ENCODE measurements at places on chromosomes 2 and 18. TPM values are rescaled to one million over a fixed set of nuclear protein-coding genes. Genes with fewer than 3 reads are reported as not detected.
A peak's percentile ranks its signal among the peaks of the same experiment; 100 is the strongest.

PLA2R1 gene
- total RNA-seq = not detected

- no peaks in the 10 kb centered on the region for H3K4me1 ChIP-seq
- no peaks in the 10 kb centered on the region for H3K36me3 ChIP-seq
- DNase-seq = no peak
- no peak overlapping the region for H3K4me3 ChIP-seq
- H3K27ac ChIP-seq = no peak overlapping the region
Measured at GRCh38 chr2:181784556-181784955, 104.2 kb upstream of the NEUROD1 start.

C2orf74 gene
- total RNA-seq = 21.3 TPM

DNA sequence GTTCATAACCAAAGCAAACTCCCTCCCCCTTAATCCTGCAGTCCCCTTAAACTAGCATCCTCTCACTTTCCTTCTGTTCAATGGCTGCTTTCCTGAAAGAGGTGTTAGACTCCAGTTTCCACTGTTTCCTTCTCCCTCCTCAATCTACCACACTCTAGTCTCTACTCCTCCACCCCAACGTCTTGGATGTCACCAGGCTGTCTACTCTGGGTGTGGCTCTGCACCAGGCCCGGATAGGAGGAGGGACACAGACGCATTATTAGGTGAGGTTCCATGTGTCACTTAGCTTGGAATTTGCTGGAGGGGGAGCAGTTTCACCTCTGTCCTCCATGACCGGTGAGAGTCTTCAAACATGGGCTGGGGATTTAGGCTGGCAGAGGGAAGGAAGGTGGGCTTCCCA is 61.3 kb downstream of the MTHFD2 start:
- no peak overlapping the region for H3K27ac ChIP-seq
- no peaks in the 10 kb centered on the region for H3K27me3 ChIP-seq
- H3K4me3 ChIP-seq = no peak overlapping the region
- no peak for DNase-seq
- H3K4me1 ChIP-seq = no peaks in the 10 kb centered on the region
- H3K36me3 ChIP-seq = peaks cover 21% of the 10 kb centered on the region

PXDN gene
- total RNA-seq = 1.1 TPM

GRCh38 chr18:7872569-7872968 is 305.5 kb downstream of the PTPRM start:
- H3K27me3 ChIP-seq = no peaks in the 10 kb centered on the region
- no peaks in the 10 kb centered on the region for H3K36me3 ChIP-seq
- no peaks in the 10 kb centered on the region for H3K4me1 ChIP-seq
- no peak for DNase-seq
- H3K4me3 ChIP-seq = no peak overlapping the region

- no peaks in the 10 kb centered on the region for H3K4me1 ChIP-seq
- no peak for DNase-seq
Measured at GRCh38 chr2:76599732-76600368, 889.1 kb upstream of the GCFC2 start.

DNA sequence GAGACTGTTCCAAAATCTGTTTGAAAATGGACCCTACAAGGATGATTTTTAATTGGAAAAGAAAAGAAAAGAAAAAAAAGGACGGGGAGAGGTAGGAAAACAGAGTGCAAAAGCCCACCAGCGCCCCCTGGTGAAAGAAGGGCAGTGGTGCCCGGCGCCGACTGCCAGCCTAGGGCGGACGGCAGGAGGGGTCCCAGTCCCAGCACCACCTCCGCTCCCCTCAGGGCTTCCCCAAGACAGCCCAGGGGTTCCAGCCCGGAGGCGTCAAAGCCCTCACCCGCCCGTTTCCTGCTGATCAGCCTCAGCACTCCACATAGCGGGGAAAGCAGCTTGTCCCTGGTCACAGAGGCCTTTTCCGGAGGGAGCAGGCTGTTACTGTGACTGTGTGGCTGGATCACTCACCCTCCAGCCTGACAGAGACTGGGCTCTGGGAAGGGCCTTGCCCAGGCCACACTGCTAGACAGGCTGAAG is 213.9 kb downstream of the TFCP2L1 start:
- H3K4me3 ChIP-seq = no peak overlapping the region
- H3K27ac ChIP-seq = no peak overlapping the region
- H3K27me3 ChIP-seq = peaks cover 9% of the 10 kb centered on the region
- no peak for DNase-seq
- no peaks in the 10 kb centered on the region for H3K36me3 ChIP-seq

- no peaks in the 10 kb centered on the region for H3K27me3 ChIP-seq
- peaks cover 9% of the 10 kb centered on the region for H3K36me3 ChIP-seq
- no peak within 1 kb of the TSS for H3K4me3 ChIP-seq
- peak within 1 kb of the TSS; percentile 45 for H3K27ac ChIP-seq
Measured at GRCh38 chr2:231124838-231125568, at the start of gene HTR2B. Gene HTR2B, minus strand, starts transcription at chr2:231125042. Its CDS starts 1,278 bp downstream, at chr2:231123764.

GRCh38 chr2:86062043-86062442 is 43.6 kb downstream of the POLR1A start:
- no peaks in the 10 kb centered on the region for H3K27me3 ChIP-seq
- no peak overlapping the region for H3K27ac ChIP-seq
- no peak for DNase-seq
- H3K36me3 ChIP-seq = peaks cover 81% of the 10 kb centered on the region

DNA sequence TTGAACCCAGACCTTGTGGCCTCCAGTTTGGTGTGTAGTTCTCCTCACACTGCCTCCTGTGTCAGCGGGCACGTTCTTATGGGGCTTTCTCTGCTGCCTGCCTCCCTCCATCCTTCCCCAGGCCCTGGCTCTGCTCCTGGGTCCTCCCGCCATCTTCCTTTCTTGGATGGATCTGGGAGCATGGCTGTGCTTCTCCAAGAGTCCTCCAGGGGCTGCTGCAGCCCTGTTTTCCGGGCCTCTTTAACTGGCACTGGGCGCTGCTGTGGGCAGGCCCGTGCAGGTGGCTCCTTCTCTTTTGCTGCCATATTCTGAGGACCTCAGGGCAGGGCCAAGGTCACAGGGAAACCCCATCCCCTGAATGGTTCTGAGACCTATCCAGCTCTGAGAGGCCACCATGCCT is 17.8 kb downstream of the THNSL2 start:
- DNase-seq = no peak
- H3K27me3 ChIP-seq = peaks cover 22% of the 10 kb centered on the region

MAL gene
- total RNA-seq = 116 TPM

DPY30 gene
- 46.7 TPM for total RNA-seq

AQP12B gene
- total RNA-seq = not detected

DNA sequence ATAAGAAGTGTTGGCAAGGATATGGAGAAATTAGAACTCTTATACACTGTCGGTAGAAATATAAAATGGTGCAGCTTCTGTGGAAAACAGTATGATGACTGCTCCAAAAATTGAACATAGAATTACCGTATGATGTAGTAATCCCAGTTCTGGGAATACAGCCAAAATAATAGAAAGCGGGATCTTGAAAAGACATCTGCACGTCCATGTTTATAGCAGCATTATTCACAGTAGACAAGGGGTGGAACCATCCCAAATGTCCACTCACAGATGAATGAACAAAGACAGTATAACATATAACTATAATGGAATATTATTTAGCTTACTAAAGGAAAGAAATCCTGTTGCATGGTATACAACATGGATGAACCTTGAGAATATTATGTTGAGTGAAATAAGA is 257.7 kb downstream of the TDRD15 start:
- H3K4me1 ChIP-seq = no peaks in the 10 kb centered on the region
- DNase-seq = no peak
- H3K27me3 ChIP-seq = peaks cover 3% of the 10 kb centered on the region
- H3K36me3 ChIP-seq = no peaks in the 10 kb centered on the region
- no peak overlapping the region for H3K27ac ChIP-seq
- no peak overlapping the region for H3K4me3 ChIP-seq

- peaks cover 11% of the 10 kb centered on the region for H3K36me3 ChIP-seq
- H3K4me3 ChIP-seq = no peak overlapping the region
- H3K27ac ChIP-seq = no peak overlapping the region
- no peak for DNase-seq
- H3K4me1 ChIP-seq = peaks cover 18% of the 10 kb centered on the region
Measured at GRCh38 chr2:197908990-197909776, 104.8 kb downstream of the PLCL1 start.

SP140 gene
- total RNA-seq = 27.5 TPM

ABCG5 gene
- not detected for total RNA-seq

DNA sequence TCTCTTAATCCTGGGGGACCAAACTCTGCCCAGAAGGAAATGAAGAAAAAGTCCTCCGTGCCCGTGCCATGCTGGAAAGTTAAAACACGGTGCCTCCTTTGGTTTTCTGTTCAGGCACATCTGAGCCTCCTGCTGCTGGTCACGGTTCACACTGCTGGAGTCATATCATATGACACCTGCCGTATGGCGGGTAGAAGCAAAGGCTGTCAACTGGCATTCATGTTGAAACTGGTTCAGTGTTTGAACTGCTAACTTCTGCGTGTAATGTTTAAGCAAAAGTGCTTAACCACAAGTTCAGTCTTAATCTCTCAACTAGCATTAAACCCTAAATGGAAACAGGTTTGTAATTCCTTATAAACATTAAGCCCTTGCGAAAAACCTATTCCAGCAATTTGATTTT is 3.1 kb downstream of the STK39 start:
- peak overlapping the region; percentile 74 for H3K4me3 ChIP-seq
- peaks cover 21% of the 10 kb centered on the region for H3K4me1 ChIP-seq
- peak; percentile 44 for DNase-seq
- no peaks in the 10 kb centered on the region for H3K27me3 ChIP-seq

GRCh38 chr2:225011585-225011984 is 30.7 kb downstream of the DOCK10 start:
- H3K27me3 ChIP-seq = no peaks in the 10 kb centered on the region
- H3K4me3 ChIP-seq = no peak overlapping the region
- no peak for DNase-seq
- no peak overlapping the region for H3K27ac ChIP-seq
- H3K4me1 ChIP-seq = peaks cover 90% of the 10 kb centered on the region
- H3K36me3 ChIP-seq = no peaks in the 10 kb centered on the region

DNA sequence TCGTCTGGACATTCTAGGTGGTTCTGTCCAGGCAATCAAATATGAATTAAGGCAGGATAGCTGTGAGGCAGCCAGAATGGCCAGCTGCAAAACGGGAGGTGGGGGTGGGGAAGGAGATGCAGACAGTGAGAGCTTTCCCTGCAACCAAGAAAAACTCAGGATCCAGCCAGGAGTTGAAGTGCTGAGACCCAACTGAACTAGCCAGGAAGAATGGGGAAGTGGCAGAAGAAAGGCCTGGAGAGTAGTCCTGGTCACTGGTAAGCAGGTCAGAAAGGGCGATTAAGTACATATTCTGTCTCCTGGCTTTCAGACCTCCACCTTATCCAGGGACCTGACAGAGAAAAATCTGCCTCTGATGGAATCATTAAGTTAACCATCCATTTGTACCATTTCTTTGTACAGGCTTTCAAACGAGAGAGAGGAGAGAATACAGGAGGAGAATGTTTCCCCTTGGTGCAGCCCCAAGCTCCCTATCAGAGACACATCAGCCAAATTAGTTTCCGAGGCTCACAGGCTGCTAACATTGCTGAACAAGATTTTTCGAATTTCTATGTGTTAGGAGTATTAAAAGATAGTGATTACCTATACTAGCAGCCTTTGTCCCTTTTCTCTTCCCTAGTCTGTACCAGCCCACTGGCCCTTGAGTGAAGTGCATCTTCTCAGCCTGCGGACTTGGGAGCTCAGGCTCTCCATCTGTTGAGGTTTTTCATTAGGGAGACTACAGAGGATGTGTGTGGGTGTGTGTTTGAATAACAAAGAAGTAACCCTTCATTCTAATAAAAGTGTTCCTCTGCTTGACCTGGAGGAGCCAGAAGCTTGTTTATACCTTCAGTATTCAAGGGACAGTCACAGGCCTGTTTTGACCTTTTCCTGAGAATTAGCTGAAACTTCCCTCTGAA is 12.5 kb upstream of the HOXD1 start:
- peaks cover 6% of the 10 kb centered on the region for H3K4me1 ChIP-seq
- no peak overlapping the region for H3K27ac ChIP-seq
- H3K27me3 ChIP-seq = peaks cover 77% of the 10 kb centered on the region
- H3K4me3 ChIP-seq = no peak overlapping the region

- H3K27ac ChIP-seq = no peak overlapping the region
- no peak for DNase-seq
- no peak overlapping the region for H3K4me3 ChIP-seq
- no peaks in the 10 kb centered on the region for H3K4me1 ChIP-seq
- H3K36me3 ChIP-seq = no peaks in the 10 kb centered on the region
- no peaks in the 10 kb centered on the region for H3K27me3 ChIP-seq
Measured at GRCh38 chr2:188076149-188077056, 215.3 kb upstream of the GULP1 start.

SLC9A4 gene
- total RNA-seq = not detected

XIRP2 gene
- total RNA-seq = not detected

CRYBA2 gene
- total RNA-seq = not detected

DNA sequence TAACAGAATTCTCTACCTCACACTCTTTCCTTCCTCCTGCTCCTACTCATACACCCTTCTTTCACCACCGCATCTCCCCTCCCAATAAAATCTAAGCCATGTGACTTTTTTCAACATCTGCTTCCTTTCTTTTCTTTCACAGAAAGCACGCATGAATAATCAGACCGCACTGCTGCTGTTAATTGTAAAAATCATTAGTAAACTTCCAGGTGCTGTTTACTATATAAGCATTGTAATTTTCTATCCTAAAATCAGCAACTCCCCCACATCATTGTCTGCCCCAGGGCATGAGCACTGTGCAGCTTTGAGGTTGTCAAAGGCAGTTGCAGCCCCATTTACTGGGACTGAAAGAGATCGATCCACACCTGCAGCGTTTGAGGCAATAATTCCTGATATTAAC is 782.6 kb upstream of the ID2 start:
- peaks cover 9% of the 10 kb centered on the region for H3K4me1 ChIP-seq
- no peak overlapping the region for H3K27ac ChIP-seq
- H3K4me3 ChIP-seq = no peak overlapping the region
- peaks cover 10% of the 10 kb centered on the region for H3K27me3 ChIP-seq
- DNase-seq = no peak

- DNase-seq = no peak
- peaks cover 45% of the 10 kb centered on the region for H3K27me3 ChIP-seq
- peaks cover 8% of the 10 kb centered on the region for H3K4me1 ChIP-seq
- H3K36me3 ChIP-seq = no peaks in the 10 kb centered on the region
Measured at GRCh38 chr2:173463846-173464245, 109.2 kb downstream of the CDCA7 start.

- DNase-seq = no peak
- no peaks in the 10 kb centered on the region for H3K4me1 ChIP-seq
- H3K36me3 ChIP-seq = no peaks in the 10 kb centered on the region
- no peak overlapping the region for H3K27ac ChIP-seq
- no peaks in the 10 kb centered on the region for H3K27me3 ChIP-seq
Measured at GRCh38 chr2:141513853-141514252, 617.0 kb downstream of the LRP1B start.

- H3K36me3 ChIP-seq = no peaks in the 10 kb centered on the region
- H3K27ac ChIP-seq = no peak overlapping the region
- peaks cover 12% of the 10 kb centered on the region for H3K27me3 ChIP-seq
- DNase-seq = no peak
- H3K4me1 ChIP-seq = peaks cover 7% of the 10 kb centered on the region
- no peak overlapping the region for H3K4me3 ChIP-seq
Measured at GRCh38 chr18:10038268-10038667, 124.5 kb downstream of the VAPA start.

DNA sequence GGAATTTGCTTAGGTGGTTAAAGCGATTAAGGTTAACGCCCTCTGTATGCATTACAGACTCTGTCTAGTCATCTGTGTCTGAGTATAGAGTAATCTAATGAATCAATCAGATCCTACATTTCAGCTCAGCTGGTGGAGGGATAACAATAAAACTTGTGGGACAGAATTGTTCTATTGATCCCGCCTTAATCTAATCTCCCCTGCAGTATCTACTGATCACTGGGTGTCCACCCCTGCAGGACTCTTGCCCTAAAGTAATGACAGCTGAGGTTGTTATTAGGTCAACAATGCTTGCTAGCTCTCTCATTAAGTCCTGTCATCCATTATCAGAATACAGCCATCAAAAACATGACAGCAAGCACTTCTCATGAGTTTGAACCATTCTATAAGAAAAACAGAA is 462.6 kb upstream of the TMEFF2 start:
- H3K27ac ChIP-seq = no peak overlapping the region
- no peak for DNase-seq
- no peak overlapping the region for H3K4me3 ChIP-seq
- no peaks in the 10 kb centered on the region for H3K36me3 ChIP-seq
- H3K4me1 ChIP-seq = no peaks in the 10 kb centered on the region

GAREM2 gene
- 5.9 TPM for total RNA-seq
